ENCODE measurements at places on chromosomes 12 and 14. TPM values are rescaled to one million over a fixed set of nuclear protein-coding genes. Genes with fewer than 3 reads are reported as not detected.

- no peak for DNase-seq
Observed at GRCh38 chr14:96040828-96041371, 1.7 kb downstream of the C14orf132 start.

SLCO1C1 gene
- total RNA-seq: not detected

GRCh38 chr12:109735051-109735521 is 21.5 kb downstream of the FAM222A start:
- no peak for DNase-seq

C12orf54 gene
- not detected for total RNA-seq

- DNase-seq: no peak
Observed at GRCh38 chr12:39935839-39936238, 170.0 kb downstream of the SLC2A13 start.

Measured in activated naive CD8-positive, alpha-beta T cell treated with anti-CD3 and anti-CD28 coated beads for 36 hours (primary cell).